ENCODE measurements at places on chromosomes 5 and 9. TPM values are rescaled to one million over a fixed set of nuclear protein-coding genes. Genes with fewer than 3 reads are reported as not detected.

NAIP gene
- total RNA-seq = 10.7 TPM

SLC34A3 gene
- 0.14 TPM for total RNA-seq

- no peak for DNase-seq
- H3K27ac ChIP-seq = no peak overlapping the region
- no peaks in the 10 kb centered on the region for H3K36me3 ChIP-seq
- H3K4me1 ChIP-seq = peaks cover 25% of the 10 kb centered on the region
- H3K4me3 ChIP-seq = no peak overlapping the region
Observed at GRCh38 chr9:105341434-105342146, 97.1 kb downstream of the SLC44A1 start.

CLIC3 gene
- total RNA-seq = 0.65 TPM

DNA sequence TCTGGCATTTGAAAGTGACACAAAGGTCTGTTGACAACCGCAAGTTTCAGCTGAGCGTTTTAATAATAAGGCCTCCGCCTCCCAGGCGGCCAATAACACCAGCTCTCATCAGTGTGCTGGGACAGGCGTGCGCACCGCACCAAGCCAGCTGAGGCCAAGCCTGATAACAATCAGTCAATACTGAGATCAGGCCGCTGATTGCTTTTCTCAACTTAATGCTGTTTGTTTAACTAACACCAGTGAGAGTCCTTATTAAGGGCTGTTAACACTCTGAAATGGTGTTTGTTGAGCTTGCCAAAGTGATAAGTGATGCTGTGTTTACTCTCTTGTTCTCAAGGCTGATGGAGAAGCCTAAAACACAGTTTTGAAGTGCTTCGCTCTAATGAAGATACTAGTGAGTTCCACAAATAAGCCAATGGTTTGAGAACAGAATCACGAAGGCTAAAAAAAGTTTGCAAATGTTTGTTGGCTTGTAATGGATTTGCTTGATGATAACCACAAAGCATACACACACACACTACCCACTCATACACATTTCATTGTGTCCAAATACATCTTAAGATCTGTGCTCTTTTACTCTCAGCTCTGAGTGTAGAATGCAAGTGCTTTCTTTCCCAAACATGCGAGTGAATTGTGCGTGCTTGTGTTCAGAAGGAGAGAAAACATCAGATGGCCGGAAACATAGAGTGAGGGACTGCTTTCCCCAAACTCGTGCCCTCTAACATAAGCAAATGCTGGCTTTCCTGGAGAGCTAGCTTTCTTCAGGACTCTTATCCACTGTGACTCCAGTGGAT lies 330.4 kb upstream of the KLF4 start:
- H3K4me1 ChIP-seq = no peaks in the 10 kb centered on the region
- no peak for DNase-seq
- no peak overlapping the region for H3K27ac ChIP-seq
- no peaks in the 10 kb centered on the region for H3K36me3 ChIP-seq
- H3K4me3 ChIP-seq = no peak overlapping the region

PPP3R2 gene
- not detected for total RNA-seq

GRCh38 chr5:132788508-132788907 lies 11.5 kb upstream of the SEPTIN8 start:
- no peaks in the 10 kb centered on the region for H3K4me1 ChIP-seq
- DNase-seq = no peak
- H3K27ac ChIP-seq = no peak overlapping the region
- H3K27me3 ChIP-seq = peaks cover 38% of the 10 kb centered on the region
- H3K4me3 ChIP-seq = no peak overlapping the region
- no peaks in the 10 kb centered on the region for H3K36me3 ChIP-seq

GRCh38 chr9:14318934-14319580 lies 5.1 kb upstream of the NFIB start:
- no peak overlapping the region for H3K27ac ChIP-seq
- peaks cover 68% of the 10 kb centered on the region for H3K27me3 ChIP-seq
- no peak overlapping the region for H3K4me3 ChIP-seq
- DNase-seq = no peak
- peaks cover 41% of the 10 kb centered on the region for H3K4me1 ChIP-seq

QRFP gene
- not detected for total RNA-seq

STC2 gene
- 44.5 TPM for total RNA-seq

GRCh38 chr5:89946916-89947315 lies 462.6 kb downstream of the CETN3 start:
- no peaks in the 10 kb centered on the region for H3K27me3 ChIP-seq
- no peaks in the 10 kb centered on the region for H3K4me1 ChIP-seq

- H3K4me3 ChIP-seq = no peak overlapping the region
- no peaks in the 10 kb centered on the region for H3K27me3 ChIP-seq
- no peak for DNase-seq
- H3K4me1 ChIP-seq = no peaks in the 10 kb centered on the region
Observed at GRCh38 chr5:172325452-172325851, 41.9 kb upstream of the UBTD2 start.

DNA sequence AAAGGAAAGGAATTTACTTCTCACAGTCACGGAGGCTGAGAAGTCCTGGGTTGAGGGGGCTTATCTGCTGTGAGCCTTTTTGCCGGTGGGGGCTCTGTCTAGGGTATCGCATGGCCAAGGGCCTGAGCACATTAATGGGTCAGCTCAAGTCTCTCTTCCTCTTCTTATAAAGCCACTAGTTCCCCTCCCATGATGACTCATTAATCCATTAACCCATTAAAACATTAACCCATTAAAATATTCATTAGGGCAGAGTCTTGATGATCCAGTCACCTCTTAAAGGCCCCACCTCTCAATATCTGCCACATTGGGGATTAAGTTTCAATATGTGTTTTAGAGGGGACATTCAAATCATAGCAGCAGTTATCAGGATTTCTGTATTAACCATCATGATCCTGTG lies 406.3 kb downstream of the SPOCK1 start:
- no peak overlapping the region for H3K4me3 ChIP-seq
- H3K36me3 ChIP-seq = no peaks in the 10 kb centered on the region
- H3K27ac ChIP-seq = no peak overlapping the region
- DNase-seq = no peak
- H3K27me3 ChIP-seq = no peaks in the 10 kb centered on the region

DNA sequence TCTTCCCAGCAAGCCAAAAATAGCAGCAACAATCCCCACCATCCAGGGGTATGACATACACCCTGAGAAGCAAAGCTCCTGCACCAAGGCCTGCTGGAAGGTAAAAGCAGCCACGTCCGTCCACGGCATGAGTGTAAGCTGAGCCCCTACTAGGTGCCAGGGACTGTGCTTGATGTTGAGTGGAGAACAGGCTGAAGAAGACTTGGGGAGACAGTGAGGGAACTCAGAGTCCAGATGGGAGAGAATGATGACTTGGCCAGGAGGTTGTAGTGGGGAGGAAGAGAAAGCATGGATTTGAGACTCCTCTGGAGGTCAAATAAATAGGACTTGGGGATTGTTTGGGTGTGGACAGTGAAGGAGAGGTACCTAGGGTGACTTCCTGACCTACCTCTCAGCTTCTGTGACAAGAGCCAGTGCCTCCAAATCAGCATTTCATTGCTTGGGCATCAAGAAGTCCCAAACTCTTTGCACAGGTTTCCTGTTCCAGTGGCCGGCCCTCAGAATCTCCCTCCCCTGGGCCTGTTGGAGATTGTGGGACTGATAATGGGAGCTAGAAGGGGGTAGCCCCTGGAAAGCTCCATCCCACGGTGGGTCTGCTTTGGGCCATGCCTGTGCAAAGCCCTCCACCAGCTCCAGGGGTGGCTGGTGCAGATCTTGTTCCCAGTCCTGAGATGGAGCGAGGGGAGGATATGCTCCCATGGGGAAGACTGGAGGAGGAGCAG lies 58.3 kb upstream of the ADAMTS2 start:
- H3K4me1 ChIP-seq = no peaks in the 10 kb centered on the region
- H3K4me3 ChIP-seq = no peak overlapping the region
- DNase-seq = no peak
- no peaks in the 10 kb centered on the region for H3K27me3 ChIP-seq
- H3K36me3 ChIP-seq = peaks cover 22% of the 10 kb centered on the region

MCIDAS gene
- 0.48 TPM for total RNA-seq

FOXD4L5 gene
- 0.26 TPM for total RNA-seq

DNA sequence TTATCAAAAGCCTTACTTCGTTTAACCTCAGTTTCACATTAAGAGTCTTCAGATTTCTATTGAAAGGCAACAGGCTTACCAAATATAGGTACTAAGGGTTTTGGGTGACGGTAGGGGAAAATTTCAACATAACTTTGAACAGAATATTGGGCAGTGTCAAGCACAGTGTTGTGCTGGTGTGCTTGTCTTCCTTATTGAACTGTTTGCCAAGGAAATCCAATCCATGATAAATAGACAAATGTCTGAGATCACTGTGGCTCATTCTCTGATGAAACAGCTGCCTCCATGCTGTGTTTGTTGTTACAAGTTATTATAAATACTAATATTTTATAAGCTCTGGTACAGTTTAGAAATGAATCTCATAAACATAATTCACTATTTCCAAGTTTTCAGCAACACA lies 730.1 kb downstream of the NR2F1-AS1 start:
- H3K4me3 ChIP-seq = no peak overlapping the region
- H3K27ac ChIP-seq = no peak overlapping the region
- H3K4me1 ChIP-seq = no peaks in the 10 kb centered on the region

DNA sequence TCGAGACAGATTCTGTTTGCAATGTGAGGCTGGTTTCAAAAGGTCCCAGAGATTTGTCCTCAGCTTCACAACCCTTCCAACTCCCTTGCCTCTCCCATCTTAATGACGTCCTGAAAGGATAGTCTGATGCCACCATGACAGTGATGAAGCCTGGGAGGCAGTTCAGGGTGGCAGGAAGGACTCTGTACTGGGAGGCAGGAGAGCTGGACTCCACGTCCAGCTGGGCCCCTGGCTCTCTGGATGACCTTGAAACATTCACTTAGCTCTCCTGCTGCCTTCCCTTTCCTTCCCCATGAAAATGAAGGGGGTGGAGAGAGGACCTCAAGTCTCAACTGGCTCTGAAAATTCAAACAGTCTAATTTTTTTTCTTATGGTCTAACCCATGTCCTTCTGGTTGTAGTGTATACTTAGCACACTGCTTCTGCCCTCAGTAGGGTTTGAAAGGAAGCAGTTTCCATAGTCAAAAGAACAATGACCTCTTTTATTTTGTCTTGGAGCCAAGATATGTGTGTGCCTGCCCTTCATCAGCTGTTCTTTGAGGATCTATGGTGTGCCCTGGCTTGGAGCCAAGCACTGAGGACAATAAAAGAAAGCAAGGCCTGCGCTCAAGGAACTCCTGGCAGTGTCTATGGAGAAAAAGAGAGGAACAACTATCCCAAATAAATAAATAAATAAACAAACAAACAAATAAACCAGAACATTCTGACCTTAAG lies 188.3 kb downstream of the GRIA1 start:
- no peaks in the 10 kb centered on the region for H3K4me1 ChIP-seq
- H3K27ac ChIP-seq = no peak overlapping the region
- DNase-seq = no peak

DNA sequence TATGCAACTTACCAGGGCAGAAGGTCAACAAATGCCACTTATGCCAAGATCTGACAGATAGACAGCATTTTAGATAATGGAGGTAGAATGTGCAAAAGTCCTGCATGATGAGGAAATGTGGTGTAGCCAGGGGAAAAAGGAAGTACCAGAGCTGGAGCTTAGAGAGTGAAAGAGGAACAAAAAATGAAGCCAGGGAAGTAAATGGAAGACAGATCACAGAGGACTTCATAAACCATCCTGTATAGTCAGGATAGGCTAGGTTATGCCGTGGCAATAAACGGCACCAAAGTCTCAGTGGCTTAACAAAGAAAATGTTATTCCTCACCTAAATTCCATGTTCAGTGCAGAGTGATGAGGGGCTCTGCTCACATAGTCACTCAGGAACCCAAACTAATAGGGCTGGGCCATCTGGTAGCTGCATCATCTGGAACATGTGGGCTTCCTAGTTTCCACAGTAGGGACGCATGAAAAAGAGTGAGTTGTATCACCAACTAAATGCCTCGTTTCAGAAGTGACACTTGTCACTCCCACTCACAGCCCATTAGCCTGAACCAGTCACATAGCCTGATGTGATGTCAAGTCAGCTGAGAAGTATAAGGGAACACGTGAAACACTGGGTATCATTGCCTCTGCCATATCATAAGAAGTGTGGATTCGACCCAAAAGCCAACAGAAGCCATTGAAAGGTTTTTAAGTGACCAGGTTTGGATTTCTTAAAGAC lies 70.3 kb downstream of the SH3RF2 start:
- H3K36me3 ChIP-seq = no peaks in the 10 kb centered on the region
- DNase-seq = no peak

OTP gene
- total RNA-seq = 0.19 TPM

MARCHF6 gene
- total RNA-seq = 138 TPM

KIF4B gene
- 0.30 TPM for total RNA-seq

GRCh38 chr5:178331491-178331996 lies 98.9 kb upstream of the PHYKPL start:
- no peak overlapping the region for H3K27ac ChIP-seq
- no peaks in the 10 kb centered on the region for H3K36me3 ChIP-seq
- H3K4me1 ChIP-seq = peaks cover 6% of the 10 kb centered on the region
- DNase-seq = no peak

DIPK1B gene
- 0.72 TPM for total RNA-seq

- H3K4me1 ChIP-seq = peaks cover 76% of the 10 kb centered on the region
- H3K27me3 ChIP-seq = no peaks in the 10 kb centered on the region
- no peak for DNase-seq
- peaks cover 15% of the 10 kb centered on the region for H3K36me3 ChIP-seq
- H3K4me3 ChIP-seq = no peak overlapping the region
- H3K27ac ChIP-seq = no peak overlapping the region
Observed at GRCh38 chr5:143359869-143360268, 43.6 kb downstream of the NR3C1 start.

SYNPO gene
- total RNA-seq = 0.30 TPM

All from activated T-cell treated with anti-CD3 and anti-CD28 coated beads, Interleukin-2, amount 50 U/mL, for 72 hours (primary cell).